ENCODE measurements at places on chromosomes 3 and 15.

- DNase-seq, result no peak
Observed at GRCh38 chr15:56718560-56718959, 14.7 kb downstream of the ZNF280D start.

DNA sequence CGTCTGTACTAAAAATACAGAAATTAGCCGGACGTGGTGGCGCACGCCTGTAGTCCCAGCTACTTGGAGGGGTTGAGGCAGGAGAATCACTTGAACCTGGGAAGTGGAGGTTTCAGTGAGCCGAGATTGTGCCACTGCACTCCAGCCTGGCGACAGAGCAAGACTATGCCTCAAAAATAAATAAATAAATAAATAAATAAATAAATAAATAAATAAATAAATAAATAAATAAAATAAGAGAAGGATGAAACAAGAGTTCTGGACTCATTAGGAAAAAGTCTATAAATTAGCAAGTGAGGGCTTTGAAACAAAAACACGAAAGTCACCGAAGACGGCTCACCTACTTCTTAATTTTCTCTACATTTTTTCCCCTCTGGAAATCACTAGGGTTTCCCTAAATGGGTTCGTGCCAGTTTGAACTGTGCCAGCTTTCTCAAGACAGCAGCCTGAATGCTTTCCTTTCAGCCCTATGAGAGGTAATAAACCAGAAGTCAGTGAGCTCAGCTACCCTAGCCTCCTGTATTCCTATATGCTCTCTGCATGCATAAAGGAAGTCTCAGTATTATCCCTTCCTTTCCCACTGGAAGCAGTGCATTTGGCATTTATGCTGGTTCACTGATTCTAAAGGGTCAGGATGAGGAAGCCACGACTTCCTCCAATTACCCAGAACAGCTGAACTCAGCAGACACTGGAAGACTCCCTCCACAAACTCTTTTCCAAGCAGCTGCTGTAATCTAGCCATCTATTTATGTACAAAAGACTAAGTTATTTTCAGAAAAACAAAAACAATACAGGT is 266.9 kb downstream of the ZBBX start:
- DNase-seq, result no peak

DNA sequence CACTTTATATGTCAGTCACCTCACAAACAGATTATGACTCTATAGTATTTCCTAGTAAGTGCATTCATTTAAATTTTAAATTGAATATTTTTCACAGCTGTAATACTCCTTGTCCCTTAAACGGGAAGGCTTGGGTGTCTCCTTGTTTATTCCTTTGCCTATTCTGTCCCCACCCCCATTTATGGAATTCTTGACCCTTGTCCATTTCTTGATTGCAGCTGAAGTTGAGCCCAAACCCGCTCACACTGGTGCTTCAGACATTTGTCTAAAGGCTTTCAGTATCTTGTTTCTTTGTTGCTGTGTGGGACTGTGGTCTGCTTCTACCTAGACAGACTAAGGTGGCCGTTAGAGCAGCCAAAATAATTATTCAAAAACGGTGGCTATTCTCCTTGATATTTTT is 449.7 kb downstream of the FOXP1 start:
- no peak for DNase-seq

DNA sequence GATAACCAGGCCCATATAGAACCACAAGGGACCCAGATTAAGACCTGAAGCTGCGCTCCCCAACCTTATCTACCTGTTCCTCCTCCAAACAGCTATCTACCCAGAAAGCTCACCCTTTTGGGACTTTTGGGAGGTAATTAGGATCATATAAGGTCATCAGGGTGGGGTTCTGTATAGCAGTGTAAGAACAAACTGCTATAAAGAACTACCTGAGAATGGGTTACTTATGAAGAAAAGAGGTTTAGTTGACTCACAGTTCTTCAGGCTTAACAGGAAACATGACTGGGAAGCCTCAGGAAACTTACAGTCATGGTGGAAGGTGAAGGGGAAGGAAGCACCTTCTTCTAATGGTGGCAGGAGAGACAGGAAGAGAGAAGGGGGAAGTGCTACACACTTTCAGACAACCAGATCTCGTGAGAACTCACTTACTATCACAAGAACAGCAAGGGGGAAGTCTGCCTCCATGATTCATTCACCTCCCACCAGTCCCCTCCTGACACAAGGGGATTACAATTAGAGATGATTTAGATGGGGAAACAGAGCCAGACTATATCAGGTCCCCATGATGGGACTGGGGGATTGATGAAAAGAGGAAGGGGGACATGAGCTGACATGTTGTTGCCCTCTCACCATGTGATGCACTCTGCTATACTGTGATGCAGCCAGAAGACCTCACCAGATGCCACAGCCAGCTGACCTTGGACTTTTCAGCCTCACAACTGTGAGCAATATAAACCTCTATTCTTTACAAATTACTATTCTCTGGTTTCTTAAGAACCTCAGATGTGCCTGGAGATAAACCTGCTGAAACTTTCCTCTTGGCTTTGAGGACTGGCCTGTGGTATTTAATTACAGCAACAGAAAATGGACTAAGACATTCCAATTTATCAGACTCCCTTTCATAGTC is 15.3 kb upstream of the FMN1 start:
- no peak for DNase-seq

GRCh38 chr15:57160823-57161560 is 215.3 kb upstream of the CGNL1 start:
- no peak for DNase-seq

GRCh38 chr3:156915372-156915771 is 89.2 kb downstream of the LEKR1 start:
- DNase-seq, result no peak

DNA sequence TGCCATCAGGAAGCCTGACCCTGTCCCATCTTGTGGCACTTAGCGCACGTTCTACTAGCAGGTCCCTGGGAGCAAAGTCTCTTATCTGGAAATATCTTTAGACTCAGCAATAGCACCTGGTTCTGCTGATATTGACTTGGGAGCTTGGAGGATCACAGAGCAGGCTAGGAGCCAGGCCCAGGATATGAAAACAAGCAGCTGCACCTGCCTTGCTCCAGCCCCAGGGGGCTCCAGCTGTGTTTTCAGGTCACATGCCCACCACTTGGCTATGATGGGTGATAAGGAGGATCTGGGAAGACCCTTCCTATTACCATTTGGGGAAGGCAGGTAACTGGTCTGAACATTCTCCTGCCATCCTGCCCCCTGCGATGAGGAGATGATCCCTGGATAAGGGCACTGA is 87.8 kb downstream of the C3orf70 start:
- DNase-seq, result no peak

DNA sequence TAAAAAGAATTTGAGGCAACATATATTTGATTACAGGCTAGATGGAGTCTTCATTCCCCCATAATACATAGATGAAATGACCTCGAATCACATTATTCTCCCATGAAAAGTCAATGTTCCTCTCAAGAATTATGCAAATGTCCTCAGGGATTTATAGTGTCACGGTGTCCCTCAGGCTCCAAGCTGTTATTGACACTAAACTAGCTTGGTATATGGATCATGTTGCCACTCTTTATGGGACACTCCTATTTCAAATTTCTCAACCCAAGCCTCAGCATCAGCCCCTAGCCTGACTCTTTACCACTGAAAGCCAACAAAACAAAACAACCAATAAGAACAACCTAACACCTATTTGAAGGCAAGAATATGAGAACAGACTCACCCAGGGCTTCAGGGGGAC is 139.8 kb downstream of the TPRG1 start:
- no peak for DNase-seq

DNA sequence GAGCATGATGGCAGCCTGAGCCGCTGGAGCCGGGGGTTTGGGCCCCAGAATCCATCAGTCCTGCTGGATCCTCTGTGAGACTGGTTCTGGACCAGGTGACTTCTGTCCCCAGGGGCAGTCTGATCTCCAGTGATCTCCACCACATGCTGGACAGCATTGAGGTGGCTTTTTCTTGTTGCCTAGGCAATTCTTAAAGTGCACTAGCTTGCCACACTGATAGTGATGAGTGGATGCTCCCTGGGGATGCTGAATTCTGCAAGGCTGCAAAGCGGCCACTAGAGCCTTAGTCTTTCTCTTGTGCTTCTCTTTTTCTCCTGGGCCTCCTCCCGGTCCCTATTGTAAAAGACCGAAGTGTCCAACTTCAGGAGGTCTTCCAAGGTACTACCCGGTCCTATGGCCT is 70.4 kb upstream of the ATP11B start:
- DNase-seq, result no peak

DNA sequence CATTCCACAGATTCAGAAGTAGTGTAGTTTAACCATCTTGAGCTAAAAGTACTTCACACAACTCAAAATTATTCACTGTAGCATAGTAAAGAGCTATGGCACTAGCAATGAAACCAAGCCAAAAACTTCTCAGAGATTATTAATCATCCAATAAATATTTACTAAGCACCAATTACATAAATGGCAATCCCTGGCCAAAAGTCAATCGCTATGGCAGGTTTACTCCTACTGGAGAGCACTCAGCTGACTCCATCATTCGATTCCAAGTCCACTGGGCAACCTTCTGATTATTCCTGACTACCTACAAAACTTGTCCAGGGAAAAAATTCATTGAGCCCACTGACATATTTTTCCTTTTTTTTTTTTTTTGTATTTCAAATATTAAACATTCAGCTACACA is 23.9 kb downstream of the ATP13A3 start:
- no peak for DNase-seq

- DNase-seq, result no peak
Observed at GRCh38 chr3:146715170-146715569, 110.0 kb upstream of the PLSCR5 start.

- DNase-seq, result no peak
Observed at GRCh38 chr3:170437696-170438407, 19.2 kb downstream of the CLDN11 start.

GRCh38 chr15:33644304-33644703 is 324.0 kb upstream of the CHRM5 start:
- no peak for DNase-seq

DNA sequence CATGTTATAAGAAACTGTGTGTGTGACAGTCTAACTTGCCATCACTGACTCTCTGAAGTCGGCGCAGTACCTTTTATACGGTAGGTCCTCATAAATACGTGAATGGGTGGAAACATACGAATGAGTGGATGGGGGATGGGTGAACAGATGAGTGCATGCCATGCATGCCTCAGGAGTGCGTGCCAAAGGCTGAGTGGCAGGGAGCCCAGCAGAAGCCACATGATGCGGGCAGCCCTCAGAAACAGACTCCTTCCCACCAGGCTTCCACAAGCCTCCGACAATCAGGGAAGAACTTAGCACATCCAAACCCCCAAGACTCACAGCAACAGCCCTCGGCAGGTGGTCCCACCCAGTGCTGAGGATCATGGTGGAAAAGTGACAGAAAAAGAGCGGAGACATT is 16.7 kb downstream of the HCN4 start:
- no peak for DNase-seq

- no peak for DNase-seq
Observed at GRCh38 chr15:38611228-38611627, 46.6 kb upstream of the RASGRP1 start.

DNA sequence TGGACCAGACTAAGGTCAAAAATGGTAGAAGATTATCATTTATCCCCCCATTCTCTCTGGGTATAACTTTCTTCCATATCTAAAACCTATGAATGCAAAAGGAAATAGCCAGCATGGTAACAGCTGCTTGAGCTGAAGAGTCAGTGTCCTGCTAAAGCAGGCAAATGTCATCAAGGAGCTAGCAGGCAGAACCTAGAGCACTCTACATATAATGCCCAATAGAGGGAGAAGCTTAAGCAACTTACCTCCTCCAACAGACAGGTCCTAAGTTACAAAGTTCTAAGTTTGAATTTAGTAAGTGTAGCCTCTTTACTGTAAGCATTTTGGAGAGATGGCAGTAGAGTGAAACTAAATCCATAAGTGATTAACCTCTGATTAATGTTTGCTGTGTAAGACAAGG is 7.7 kb downstream of the RAF1 start:
- no peak for DNase-seq

- DNase-seq, result no peak
Observed at GRCh38 chr3:40055956-40056355, 246.5 kb downstream of the MYRIP start.

DNA sequence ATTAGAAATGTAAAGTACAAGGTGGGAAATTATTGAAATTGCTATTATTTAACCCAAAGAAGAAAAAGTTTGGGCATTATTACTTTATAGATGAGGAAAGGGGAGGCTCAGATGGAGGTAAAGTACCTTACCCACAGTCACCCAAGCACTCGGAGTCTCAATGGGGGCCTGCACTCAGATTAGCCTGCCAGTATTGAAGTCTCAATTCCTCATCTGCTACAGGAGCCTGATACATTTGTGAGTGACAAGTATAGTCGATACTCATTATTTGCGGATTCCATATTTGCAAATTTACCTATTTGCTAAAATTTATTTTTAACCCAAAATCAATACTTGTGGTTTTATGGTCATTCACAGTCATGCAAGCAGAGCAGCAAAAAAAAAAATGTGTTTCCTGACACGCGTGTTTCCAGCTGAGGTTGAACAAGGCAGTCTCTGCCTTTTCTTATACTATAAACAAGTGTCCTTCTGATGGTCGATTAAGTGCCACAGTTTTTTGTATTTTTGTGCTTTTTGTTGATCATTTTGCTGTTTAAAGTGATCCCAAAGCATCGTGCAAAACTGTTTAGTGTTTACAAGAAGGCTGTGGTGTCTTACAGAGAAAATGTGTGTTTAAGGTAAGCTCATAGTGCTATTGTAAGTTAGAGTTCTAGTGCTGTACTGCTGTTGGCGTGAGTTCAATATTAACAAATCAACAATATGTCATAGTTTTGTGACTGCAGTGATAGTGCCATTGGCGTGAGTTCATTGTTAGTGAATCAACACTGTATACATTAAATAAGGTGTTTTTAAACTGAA is 48.0 kb downstream of the ARHGEF26 start:
- DNase-seq, result no peak
